Small intestine (tissue), 16 donors: ENCODE measurements at places on chromosomes 1 and 21. TPM values are rescaled to one million over a fixed set of nuclear protein-coding genes. Genes with fewer than 3 reads are reported as not detected.

DNA sequence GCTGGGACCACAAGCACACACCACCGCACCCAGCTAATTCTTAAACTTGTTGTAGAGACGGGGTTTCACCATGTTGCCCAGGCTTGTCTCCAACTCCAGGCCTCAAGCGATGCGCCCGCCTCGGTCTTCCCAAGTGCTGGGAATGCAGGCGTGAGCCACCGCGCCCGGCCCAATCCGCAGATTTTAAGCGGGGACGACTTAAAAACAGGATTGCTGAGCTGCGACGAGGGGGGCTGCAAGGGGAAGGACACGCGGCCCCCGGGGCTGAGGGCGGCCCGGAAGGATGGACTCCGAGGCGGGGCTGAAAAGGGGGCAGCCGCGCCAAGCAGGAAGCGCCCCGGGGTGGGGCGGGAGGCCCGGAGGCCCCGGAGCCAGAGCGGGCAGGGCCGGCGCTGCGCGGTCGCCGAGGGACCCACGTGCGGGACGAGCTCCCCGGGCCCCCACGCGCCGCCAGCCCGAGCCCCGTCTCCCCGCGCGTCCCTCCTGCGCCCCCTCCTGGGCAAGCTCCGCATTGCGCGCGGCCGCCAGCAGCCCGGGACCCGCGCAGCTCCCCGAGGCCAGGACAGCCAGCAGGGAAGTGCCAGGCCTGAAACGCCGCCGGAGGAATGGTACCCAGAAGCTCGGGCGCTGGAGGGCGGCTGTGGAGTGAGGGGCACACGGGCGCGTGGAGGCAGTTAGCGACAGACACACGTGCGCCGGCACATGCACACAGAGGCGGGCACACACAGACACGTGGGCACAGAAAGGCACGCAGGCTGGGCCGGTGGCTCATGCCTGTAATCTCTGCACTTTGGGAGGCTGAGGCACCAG is 5.5 kb upstream of the PRKCZ start:
- H3K27me3 ChIP-seq, result peaks cover 6% of the 10 kb centered on the region
- H3K27ac ChIP-seq, result no peak overlapping the region
- DNase-seq, result peak; percentile 85
- peaks cover 3% of the 10 kb centered on the region for H3K4me1 ChIP-seq
- peak overlapping the region; percentile 41 for H3K4me3 ChIP-seq
- no peaks in the 10 kb centered on the region for H3K36me3 ChIP-seq

DNA sequence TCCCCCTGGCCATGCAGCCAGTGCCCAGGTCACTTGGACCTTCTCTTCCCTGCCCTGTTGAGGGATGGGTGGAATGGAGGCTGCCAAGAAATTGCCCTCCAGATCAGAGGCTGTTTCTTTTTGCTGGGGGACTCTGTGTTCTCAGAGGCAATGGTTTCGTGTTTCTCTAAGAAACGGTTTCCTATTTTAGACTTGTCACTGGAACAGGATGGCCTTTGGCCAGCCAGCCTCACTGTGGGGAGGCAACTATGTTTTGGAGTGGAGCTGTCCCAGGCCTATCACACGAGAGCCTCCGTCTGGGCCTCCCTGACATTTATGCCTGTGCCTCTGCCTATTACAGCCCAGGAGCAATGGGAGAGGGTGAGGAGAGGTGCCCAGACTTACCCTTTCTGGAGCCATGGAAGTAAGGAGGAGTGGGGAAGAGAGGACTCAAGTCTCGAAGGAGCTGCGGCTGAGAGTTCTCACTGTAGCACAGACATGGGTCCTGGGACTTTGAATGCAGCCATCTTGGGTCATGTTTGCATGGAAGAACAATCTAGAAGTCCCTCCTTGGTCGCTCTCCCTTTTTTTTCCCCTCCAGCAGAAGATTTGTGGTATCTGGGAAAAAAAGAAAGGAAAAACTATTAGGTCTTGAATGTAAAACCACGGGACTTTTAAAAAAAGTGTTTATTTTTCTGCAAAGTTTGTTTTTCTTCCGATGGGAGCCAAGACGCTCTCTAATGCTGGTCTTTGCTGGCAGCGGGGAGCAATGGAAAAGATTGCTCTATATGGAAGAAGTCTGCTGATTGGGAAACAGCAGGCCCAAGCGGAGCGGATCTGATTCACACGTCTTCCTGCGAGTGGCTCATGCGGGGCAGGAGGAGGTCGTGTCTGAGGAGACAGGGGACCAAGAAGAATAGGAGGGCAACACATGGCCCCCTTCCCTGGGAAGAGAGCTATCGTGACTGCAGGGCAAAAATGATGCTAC is 219.2 kb downstream of the FOXD2 start:
- H3K36me3 ChIP-seq, result no peaks in the 10 kb centered on the region
- H3K27me3 ChIP-seq, result no peaks in the 10 kb centered on the region
- no peaks in the 10 kb centered on the region for H3K4me1 ChIP-seq
- no peak overlapping the region for H3K4me3 ChIP-seq

DNA sequence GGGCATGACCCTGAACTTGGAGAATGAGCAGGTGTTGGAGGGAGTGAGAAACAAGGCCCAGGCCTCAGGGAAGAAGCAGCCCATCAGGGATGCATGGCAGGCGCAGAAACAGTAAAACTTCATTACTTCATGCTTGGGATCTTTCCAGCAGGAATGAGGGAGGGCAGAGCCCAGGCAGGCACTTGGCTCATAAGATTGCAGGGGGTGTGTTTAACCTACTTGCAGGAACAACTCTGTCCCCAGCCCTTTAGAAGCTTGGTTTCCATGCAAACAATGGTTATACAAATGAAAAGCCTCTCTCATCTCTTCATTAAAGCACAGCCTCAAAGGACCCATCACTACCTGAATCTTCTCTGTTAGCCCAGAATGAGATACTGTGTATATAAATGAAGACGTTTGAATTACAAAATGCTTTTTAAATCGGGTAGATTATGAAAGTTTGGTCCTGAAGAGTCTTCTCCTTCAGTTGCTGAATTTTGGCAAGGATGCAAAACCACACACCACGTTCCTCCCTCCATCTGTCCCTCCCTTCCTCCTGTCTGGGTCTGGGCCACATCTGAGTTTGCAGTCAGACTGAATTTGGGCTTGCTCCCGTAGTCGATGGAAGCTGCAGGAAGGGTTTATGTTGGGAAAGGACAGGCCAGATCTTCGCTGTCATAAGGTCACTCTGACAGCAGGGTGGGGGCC is 154.4 kb upstream of the KLHDC7A start:
- no peak overlapping the region for H3K27ac ChIP-seq
- H3K4me3 ChIP-seq, result no peak overlapping the region
- no peak for DNase-seq
- H3K27me3 ChIP-seq, result no peaks in the 10 kb centered on the region
- no peaks in the 10 kb centered on the region for H3K36me3 ChIP-seq

- H3K36me3 ChIP-seq, result peaks cover 35% of the 10 kb centered on the region
- H3K4me1 ChIP-seq, result peaks cover 3% of the 10 kb centered on the region
- H3K27ac ChIP-seq, result peak overlapping the region; percentile 92
- no peaks in the 10 kb centered on the region for H3K27me3 ChIP-seq
- no peak overlapping the region for H3K4me3 ChIP-seq
- peak; percentile 30 for DNase-seq
Observed at GRCh38 chr1:153610811-153611301, 2.1 kb downstream of the S100A16 start.

- H3K27me3 ChIP-seq, result no peaks in the 10 kb centered on the region
- no peak overlapping the region for H3K4me3 ChIP-seq
- H3K36me3 ChIP-seq, result no peaks in the 10 kb centered on the region
Observed at GRCh38 chr1:43294761-43295160, 6.0 kb upstream of the TIE1 start.

The RORC gene
- polyA plus RNA-seq, result 5.4 TPM

The KIAA0040 gene
- 5.4 TPM for polyA plus RNA-seq

The LMOD1 gene
- 39.6 TPM for polyA plus RNA-seq

The OR2G6 gene
- polyA plus RNA-seq, result not detected

The GPATCH3 gene
- 11.0 TPM for polyA plus RNA-seq

The CRB1 gene
- polyA plus RNA-seq, result 0.10 TPM

The OR2L2 gene
- 0.53 TPM for polyA plus RNA-seq
